ENCODE measurements at places on chromosomes 2 and 18.

- no peak for DNase-seq
These were observed 174.0 kb upstream of the NT5C1B start for GRCh38 chr2:18763338-18763737.

- no peak for DNase-seq
These were observed 76.4 kb upstream of the CABLES1 start for GRCh38 chr18:23058746-23059415.

GRCh38 chr2:121721926-121722325 lies 14.7 kb downstream of the NIFK start:
- DNase-seq = peak; percentile 22

GRCh38 chr18:44708451-44709083 lies 27.9 kb downstream of the SETBP1 start:
- no peak for DNase-seq

DNA sequence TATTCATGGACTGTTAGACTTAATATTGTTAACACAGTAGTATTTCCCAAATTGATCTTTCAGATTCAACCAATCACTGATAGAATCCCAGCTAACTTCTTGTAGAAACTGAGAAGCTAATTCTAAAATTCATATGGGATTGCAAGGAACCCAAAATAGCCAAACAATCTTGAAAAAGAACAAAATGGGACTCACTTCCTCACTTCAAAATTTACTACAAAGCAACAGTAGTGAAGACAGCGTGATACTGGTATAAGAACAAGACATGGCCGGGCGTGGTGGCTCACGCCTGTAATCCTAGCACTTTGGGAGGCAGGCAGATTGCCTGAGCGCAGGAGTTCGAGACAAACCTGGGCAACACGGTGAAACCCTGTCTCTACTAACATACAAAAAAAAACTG lies 46.3 kb downstream of the ATL2 start:
- DNase-seq = no peak

- DNase-seq = peak; percentile 67
These were observed 58.7 kb upstream of the SP3 start for GRCh38 chr2:174023591-174024523.

DNA sequence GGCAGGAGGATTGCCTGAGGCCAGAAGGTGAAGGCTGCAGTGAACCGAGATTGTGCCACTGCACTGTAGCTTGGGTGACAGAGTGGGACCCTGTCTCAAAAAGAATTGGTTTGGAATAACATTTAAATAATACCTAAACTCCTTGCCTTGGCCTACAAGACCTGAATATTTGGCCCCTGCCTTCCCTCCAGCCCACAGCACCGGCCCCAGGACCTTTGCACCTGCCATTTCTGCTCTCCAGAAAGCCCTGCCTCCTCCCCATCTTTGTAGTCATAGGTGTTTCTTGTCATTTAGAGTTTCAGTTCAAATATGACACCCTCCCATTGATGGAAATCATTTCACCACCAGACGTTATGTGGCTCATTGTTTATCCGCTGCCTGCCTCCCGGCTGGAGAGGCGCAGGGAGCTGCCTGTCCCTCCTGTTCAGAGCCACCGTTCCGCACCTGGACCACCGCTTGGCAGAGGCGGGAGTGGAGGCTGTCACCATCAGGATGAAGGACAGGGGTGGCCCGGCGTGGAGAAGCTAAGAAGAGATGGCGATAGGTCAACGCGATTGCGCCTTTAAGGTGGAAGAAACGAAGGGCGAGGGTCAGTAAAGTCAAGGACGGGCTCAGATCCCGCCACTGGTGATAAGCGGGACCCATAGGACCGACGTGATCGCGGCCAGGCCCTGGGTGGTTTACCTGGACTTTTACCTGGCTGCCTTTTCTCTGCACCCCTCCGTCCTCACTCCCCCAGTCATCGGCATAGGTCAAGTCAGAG lies 638 bp upstream of the LPIN1 start:
- peak; percentile 59 for DNase-seq

DNA sequence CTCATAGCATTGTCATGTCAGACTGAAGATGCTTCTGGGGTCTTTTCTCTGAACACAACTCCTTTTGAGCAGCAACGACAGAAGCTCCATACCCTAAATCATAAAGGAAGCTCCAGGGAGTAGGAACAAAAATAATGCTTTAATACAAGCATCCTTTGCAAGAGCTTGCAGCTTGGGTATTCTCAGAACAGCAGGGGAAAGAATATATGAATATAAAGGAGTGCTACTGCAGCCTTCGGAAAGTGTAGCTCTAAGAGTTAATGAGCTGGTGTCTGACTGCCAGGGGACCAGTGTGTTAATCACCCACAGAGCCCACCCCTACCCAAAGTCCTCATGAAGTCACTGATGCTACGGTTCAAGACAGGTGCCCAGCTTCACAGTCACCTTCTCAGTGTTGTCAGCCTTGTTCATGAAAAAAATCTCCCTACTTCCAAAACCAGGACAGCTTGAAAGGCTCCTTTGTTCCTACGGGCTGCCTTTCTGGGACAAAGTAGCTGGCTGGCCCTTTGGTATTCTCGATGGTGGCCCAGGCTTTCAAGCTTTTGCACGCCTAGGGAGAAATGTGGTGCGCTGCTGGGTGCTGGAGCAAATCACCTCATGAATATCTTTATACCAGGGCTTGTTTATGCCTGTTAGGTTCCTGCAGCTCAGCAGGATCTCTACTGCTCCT lies 259.7 kb downstream of the CMPK2 start:
- no peak for DNase-seq

DNA sequence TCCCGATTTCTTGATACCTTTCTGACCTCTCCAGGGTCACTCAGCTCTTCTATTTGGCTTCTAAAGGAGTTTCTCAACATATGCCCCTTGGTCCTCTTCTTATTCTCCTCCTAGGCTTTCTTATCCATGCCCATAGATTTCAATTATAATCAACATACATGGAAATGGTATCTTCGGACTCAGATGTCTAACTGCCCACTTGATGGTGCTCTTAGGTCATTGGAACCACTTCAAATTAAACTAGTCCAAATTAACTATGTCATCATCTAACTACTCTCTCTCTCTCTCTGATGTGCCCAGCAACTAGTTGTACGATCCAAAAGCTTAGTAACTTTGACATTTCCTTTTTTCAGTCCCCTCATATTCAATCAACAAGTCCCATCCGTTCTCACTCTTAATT lies 43.2 kb upstream of the GPR75 start:
- DNase-seq = no peak

DNA sequence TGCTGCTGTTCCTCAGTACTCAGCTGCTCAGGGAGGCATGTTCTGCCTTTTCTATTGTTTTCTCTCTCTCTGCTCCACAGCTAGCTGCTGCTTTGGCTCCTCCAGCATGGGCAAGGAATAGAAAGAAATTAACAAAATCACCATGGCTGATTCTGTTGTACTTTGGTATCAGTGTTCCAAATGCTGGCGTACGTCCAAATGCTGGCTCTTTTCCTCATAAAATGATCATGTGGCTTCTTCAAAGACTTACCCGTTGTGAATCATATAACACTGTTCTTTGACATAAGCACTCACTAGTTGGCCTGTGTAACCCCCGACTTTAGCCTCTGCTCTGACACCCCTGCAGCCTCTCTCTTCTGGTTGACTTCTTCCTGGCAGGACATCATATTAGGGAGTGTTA lies 547.6 kb downstream of the CPS1 start:
- no peak for DNase-seq

- DNase-seq = peak; percentile 48
These were observed 102.9 kb downstream of the CDC42EP3 start for GRCh38 chr2:37568565-37568964.

DNA sequence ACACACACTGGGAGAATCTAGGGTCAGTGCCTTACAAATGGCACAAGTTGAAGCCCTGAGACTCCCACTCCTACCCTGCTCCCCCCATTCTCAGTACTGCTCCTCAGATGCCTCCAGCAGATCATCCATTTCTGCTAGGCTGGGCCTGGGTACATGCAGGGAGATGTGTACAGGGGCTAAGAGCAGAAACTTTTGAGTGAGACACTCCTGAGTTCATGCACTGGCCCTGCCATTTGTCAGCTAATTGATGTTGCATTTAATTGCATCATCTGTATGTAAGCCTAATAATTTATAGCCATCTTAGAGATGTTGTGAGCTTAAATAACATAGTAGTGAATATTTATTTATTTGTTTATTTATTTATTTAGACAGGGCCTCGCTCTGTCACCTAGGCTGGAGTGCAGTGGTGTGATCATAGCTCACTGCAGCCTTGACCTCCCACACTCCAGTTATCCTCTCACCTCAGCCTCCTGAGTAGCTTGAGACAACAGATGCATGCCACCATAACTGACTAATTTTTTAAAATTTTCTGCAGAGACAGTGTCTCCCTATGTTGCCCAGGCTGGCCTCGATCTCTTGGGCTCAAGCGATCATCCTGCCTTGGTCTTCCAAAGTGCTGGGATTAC lies 4.8 kb upstream of the CASP8 start:
- no peak for DNase-seq

DNA sequence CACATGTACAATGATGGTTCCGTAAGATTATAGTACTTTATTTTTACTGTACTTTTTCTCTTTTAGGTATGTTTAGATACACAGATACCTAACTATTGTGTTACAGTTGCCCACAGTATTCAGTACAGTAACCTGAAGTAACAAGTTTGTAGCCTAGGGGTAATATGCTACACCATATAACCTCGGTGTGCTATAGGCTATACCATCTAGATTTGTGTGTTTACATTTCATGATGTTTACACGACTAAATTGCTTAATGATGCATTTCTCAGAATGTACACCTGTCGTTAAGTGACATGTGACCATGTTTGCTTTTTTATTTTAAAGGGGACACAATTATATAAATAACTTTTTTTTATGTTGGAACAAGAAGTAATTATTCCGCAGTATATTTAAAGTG lies 34.5 kb downstream of the PIK3C3 start:
- no peak for DNase-seq

DNA sequence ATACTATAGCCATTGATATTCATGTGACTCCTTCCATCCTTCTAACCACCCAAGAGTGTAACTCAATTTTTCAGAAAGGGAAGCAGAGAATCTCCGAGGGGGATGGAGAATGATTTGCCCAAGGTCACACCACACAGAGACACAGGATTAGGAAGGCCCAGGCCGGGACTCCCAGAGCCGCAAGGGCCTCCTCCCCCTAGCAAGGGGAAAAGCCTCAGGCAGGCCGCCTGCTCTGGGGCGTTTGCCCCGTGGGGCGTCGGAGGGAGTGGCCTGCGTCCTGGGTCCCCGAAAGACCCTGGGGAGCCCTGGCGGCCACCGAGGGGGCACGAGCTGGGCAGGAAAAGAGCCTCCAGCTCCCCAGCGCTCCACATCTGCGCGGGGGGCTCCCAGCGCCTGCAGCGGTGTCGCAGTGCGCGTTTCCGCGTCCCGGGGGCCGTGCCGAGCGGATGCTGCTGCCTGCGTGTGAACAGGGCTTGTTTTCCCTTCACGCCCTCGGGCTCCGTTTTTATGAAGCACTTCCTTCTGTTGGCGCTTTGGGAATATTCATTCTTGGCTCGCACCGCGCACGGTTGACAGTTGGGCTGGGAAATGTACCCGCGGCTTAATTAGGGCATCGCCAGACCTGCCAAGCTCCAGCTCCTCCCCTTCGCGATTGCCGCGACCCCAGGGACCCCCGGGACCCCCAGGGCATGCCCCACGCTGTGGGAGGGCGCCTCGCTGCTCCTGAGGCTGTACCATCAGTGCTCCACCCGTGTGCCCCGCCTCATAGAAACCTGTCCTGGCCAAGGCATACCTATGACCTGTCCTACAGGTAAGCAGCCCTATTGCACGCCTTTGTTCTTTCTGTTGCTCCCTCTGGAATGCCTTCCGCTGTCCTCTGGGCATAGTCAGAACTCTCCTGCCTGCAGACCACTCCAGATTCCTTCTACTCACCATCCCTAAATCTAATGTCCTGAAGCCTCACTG lies 158.9 kb upstream of the GLI2 start:
- no peak for DNase-seq

DNA sequence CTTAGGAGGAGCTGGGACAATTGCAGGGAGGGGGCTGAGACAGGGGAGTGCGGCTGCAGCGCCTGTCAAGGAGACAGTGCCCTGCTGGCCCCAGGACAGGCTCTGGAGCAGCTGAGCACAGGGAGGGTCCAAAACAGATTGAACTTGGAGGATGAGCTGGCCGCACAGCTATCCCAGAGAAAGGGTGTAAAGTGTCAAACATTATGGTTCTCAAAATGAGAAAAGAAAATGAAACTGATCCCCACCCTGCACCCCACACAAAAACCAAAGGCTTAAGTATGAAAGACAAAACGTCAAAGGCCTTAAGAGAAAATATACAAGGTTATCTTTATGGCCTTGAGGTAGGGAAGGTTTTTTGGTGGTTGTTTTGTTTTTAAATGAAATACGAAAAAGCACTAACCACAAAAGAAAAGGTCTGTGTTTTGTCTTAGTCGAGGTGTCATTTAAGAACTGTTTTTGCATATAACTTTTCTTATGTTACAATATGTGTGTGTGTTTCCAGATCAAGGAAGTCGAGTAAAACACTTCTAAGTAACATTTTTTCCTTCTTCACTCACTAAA lies 111.8 kb downstream of the HDAC4 start:
- peak; percentile 73 for DNase-seq

DNA sequence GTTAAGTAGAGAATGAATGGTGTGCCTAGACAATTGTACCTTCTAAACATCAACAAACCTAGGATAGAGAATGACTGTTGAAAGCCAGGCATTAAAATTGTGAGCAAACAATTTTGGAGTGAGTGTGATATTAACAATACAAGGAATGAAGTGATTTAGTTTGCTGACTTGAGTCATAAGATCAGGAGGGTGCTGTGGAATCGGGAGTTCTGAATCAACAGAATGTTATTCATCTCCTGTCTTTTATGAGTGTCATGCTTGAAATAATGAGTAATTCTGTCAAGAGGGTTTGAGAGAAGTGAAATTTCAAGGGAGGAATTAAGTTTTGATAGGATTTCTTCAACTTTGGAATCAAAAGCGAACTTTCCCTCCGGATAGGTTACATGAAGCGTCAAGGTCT lies 214.4 kb upstream of the DSEL start:
- DNase-seq = no peak

- peak; percentile 47 for DNase-seq
These were observed 6.4 kb upstream of the PTPN4 start for GRCh38 chr2:119753041-119753929.

DNA sequence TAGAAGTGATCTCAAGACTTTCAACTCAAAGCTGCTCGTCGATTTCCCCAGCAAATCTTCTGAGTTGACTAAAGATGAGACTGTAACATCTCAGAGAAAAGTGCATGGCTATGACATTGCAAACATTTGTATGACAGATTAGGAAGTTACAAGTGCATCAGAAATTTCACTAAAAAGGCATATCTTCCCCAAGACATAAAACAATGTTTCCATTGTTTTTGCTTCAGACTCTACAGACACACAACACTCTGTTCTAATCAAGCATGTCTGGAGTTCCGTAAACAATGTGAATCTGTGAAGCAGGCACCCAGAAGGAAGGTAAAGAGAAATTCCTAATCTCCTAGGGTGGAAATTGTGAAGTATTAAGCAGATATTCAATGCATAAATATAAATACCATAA lies 144.6 kb upstream of the LYPD1 start:
- DNase-seq = no peak

GRCh38 chr2:167490455-167490854 lies 602.2 kb downstream of the XIRP2 start:
- no peak for DNase-seq

DNA sequence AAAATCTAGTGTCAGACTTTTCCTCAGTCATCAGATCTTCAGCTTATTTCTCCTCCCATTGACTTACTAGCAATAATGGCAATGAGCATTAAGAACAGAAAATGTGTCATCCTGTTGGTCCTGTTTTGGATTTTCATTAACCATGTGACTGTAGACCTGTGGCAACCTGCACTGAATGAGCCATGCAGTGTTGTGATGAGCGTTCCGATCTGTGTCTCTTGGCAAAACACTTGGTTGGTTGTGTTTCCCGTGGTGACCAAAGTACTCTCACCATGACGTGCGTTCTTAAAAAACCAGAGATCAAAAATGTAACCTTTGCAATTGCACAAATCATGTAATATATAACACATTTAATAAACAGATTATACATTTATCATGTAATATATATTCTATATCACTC lies 138.6 kb downstream of the MAP3K20 start:
- no peak for DNase-seq
